ENCODE measurements at places on chromosomes 11 and 22.

DNA sequence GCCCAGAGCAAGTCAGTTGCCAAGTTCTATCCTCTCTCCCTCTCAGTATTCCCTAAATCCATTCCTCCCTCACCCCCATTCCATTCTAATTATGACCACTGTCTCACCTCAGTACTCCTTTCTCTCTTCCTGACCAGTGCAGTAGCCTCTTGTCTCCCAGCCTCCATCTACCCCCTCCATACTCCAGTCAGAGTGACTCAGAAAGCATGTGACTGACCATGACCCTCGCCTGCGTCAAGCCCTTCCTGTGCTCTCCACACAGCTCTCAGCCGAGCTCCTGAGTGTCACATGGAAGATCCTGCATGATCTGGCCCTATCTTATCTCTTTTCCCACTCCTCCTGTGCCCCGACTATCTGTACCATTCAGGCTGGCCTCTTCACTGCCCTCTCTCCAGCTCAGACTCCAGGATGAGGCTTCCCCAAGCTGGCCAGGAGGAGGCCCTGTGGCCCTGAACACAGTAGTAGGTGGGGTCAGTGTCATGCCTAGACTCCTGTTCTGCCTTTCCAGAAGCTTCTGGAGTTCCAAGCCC lies 42.6 kb downstream of the NEU3 start:
- no peak for DNase-seq

DNA sequence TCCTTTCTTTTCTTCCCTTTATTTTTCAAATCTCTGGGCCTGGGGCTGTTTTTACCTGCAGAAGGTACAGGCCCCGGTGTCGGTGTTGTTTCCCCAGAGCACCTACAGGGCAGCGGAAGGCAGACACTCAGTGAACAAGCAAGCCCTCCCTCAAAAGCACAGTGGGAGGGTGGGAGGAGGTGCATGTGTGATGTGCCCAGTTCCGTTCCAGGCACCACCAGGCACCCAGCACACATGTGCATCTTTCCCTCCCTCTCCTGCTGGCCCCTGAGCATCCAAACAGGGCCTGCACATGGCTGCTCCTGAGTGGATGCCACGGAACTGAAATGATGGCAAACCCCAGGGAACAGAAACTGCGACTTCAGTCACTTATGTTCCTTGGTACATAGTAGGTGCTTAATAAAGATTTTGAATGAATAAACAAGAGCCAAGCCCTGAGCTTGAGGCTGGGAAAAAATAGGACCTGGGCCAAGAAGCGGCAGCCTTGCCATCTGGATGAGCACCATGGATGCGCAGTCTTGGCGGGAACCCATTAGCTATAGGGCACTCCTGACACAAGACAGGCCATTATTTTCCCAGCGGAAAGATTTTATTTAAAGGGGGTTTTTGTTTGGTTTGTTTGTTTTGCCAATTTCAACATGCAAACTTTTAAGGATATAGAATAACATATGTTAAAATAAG lies 47.8 kb downstream of the ARRB1 start:
- no peak for DNase-seq

DNA sequence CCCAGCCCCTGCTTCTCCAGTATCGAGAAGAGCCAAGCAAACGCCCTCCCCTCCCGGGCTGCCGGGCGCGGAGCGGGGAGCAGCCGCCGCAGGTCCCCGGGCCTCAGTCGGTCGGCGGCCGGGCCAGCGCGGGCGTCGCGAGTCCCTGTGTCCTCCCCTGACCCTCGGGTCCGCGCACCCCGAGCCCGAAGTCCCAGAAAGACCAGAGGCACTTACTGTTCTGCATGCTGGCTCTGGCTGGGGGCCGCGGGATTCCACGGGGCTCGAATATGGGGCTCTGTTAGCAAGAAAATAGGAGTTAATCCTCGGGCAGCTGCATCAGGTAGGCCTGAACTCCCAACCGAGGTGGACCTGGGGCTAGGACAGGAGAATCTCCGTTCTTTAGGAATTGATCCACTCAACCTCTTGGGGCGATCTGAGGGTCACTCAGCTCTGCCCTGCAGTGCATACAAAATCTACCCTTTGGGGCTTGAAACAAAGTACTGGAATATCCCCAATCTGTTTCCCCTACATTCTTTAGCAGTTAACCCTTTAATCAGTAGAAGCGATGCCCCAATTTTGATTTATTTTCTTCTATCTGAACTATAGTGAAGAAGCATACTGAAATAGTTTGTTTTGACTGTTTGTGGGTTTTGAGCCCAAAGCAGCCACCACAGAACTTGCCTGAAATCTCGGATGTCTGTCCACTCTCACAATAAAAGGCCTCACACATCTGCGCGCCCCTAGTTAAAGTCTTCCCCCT lies 4.8 kb downstream of the PAX6 start:
- no peak for DNase-seq

DNA sequence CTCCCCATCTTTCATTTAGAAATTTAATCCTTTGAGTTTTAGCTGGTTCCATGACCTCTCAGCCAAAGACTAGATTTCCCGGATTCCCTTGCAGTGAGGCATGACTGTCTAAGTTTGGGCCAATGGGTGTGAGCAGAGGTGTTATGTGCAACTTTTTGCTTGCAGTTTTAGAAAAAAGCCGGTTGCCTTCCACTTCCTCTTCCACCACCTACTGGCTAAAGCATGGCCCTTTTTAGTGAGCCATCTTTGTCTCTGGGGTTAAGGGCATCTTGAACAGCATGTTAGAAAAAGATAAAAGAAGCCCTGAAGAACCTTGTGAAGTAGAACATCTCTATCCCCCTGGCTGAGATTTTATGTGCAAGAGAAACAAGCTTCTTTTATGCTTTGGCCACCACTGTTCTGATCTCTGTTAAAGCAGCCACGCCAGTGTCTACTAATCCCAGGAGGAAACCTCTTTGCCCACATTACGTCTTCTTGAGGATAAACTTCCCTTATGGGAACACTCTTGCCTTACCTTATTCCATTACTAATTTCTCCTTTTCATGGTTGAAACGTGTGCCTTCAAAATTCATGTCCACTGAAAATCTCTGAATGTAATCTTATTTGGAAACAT lies 279.9 kb downstream of the TENM4 start:
- DNase-seq: no peak

- DNase-seq: no peak
Observed at GRCh38 chr11:11500744-11501487, 120.9 kb downstream of the GALNT18 start.

DNA sequence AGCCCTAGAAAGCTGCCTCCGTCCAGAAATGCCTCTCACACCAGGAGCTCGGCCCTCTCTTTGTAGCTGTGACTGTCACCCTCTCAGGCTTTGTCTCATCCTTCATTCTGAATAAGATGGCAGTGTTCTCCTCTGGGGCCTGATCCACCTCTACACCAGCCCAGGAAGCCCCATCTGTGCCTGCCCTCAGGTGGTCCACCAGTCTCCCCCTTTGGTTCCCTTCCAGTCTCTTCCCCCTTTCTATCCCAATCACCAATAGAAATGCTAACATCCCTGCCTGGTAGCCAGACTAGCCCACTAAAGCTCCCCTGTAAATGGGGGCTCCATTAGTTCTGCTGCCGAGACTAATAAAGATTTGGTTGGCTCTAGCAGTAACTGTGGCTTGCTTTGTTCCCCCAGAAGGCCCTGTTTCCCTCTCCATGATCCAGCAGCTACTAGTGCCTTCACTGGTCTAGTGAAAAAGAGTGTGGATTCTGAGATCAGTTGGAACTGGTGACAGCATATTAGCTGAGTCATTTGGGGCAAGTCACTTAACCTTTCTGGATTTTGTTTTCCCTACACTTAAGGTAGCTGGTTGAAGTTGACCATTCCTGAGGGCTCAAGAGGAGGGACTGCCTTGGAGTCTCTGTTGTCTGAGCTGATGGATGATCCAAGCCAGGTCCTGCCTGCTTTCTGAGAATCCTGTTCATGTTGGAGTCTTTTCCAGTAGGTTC lies 16.2 kb downstream of the PLEKHB1 start:
- no peak for DNase-seq

DNA sequence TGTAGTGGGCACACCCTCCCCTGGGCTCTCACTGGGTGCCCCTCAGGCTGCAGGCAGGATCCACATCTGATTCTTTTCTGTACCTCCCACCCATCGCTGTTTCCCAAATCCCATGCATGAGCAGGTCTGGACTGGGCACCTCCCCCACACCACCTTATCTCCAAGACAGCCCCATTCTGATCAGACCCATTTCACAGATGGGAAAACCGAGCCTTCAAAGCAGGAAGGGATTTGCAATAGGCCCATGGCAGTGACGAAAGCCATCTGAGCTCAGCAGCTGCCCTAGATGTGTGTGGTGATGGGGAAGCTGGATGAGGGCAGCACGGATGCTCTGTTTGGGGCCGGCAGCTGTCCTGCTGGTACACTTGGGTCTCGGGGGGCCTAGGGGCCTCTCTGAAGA lies 41.4 kb downstream of the WNT7B start:
- no peak for DNase-seq

DNA sequence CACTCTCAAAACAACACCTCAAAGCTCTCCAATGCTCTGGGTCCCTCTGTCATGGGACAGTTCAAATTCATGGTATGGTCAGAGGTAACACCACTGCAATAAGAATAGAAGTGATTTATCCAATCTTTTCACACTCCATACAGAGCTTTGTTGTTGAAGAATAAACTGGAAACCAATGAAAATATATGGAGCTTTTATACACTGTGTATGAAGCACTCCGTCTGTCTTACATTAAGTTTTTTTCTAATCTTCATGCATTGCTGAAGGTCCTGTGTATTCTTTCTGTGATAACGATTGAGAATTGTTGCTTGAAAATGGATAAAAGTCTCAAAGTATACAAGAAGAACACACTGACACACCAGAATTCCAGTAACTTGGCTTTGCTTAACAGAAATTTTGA lies 603.7 kb upstream of the LUZP2 start:
- no peak for DNase-seq

- no peak for DNase-seq
Observed at GRCh38 chr11:45926001-45926401, 3.5 kb downstream of the LARGE2 start.

DNA sequence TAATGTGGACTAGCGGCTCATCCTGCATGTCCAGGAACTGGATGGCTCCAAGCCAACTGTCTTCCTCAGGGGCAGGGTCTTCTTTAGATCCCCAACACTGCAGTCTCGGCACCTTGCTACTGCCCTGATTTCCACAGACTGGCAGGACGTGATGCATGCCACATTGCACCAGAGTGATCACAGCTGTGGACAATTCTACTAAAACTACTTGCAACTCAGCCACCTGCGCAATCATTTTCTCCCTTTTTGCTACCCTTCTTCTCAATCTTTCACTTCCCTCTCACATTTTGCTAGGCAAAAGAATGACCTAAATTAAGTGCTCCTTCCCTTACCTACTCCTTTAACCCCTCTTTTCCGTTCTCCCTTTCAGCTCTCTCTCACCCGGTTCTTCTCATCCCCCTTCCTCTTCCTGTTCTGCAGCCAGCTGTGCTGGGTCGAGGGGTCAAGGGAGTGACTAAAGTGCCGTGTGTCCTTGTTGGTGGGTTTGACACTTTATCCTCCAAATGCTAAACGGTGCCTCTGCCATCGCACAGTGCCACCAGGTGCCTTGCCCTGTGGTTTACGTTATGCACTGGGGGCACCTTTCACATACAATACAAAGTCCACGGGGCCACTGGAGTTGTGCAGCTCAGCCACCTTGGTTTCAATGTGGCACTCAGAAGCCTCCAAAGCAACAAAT lies 11.5 kb upstream of the PEX26 start:
- DNase-seq: no peak

DNA sequence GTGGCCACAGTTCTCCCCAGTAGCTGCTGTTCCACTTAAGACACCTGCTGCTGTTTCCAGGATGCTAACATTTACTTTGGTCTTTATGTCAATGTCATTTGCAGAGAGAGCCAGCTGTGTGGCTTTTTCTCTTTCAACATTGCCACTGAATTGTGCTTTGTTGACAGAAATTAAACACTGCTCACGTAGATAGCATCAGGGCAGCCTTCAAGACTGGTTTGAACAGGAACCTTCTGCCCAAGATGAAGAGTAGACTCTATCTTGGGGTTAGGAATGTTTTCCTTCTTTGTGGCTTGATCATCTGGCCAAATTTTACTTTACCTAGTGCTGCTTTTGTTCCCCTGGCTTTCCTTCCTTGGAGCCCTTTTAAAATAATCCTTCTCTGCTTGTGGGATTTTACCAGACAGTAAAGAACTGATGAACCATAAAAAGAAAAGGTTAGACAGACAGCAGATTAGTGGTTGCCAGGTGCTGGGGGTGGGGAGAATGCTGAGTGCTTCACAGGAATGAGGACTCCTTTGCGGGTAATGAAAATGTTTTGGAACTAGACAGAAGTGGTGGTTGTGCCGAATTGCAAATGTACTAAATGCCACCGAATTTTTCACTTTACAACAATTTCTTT lies 22.7 kb upstream of the XBP1 start:
- no peak for DNase-seq

- no peak for DNase-seq
Observed at GRCh38 chr22:32922186-32922585, 120.7 kb downstream of the TIMP3 start.

DNA sequence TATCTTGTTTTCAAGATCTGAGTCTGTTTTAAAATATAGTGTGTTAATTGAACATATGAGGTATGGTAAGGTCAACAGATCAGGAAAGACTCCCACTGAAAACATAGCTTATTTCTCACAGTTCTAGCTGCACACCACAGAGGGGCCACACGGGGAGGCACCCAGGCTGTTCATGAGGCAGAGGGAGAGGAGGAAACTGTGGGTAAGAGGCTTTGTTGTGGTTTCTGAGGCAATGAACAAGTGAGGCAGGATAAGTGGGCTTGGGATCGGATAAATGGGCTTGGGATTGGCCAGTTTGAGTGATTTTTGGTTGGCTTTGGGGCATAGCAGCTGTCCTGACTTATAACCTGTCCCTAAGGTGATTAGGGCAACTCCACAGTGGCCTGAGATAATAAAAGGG lies 242.1 kb downstream of the LUZP2 start:
- DNase-seq: no peak

GRCh38 chr22:32218470-32218869 lies 13.6 kb upstream of the RFPL2 start:
- no peak for DNase-seq

- DNase-seq: no peak
Observed at GRCh38 chr11:100640646-100641045, 46.4 kb upstream of the ARHGAP42 start.

DNA sequence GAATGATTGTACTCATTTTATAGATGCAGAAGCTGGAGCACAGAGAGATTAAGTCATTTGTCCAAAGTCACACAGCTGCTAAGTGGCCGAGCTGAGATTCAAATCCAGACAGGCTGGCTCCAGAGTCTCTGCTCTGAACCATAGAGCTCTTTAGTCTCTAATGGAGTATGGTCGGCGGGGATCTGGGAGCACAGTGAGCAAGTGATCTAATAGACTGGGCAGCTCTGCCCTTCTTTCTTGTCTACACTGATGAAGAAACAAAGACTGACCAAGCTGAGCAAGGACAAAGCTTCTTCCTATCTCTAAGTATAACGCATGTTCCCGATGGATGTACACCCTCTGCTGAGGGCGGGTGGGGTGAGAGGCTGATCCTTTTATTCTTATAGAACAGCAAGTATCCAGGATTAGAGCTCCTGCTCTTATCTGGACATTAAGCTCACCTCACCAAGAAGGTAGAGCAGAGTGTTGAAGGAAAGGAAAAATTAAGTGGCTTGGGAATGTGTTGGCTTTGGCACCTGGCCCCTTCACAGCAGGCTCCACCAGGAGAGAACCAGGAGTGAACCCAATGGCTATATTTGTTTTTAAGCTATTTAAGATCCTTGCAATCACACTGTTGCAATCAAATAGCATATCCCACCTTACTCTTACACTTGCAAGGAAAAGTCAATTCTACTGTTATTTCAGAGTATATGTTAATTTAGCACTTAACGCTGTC lies 68.7 kb downstream of the ETS1 start:
- DNase-seq: no peak

GRCh38 chr22:49933236-49934159 lies 15.1 kb downstream of the CRELD2 start:
- DNase-seq: no peak

GRCh38 chr11:69705351-69705811 lies 1.6 kb upstream of the FGF19 start:
- no peak for DNase-seq
